ENCODE measurements at places on chromosomes 7 and 10. TPM values are rescaled to one million over a fixed set of nuclear protein-coding genes. Genes with fewer than 3 reads are reported as not detected.

GPR26 gene
- total RNA-seq, result not detected

XRCC2 gene
- 9.4 TPM for total RNA-seq

CHST15 gene
- total RNA-seq, result 53.2 TPM

CTTNBP2 gene
- 0.94 TPM for total RNA-seq

TCAF2 gene
- total RNA-seq, result 23.0 TPM

OR9A2 gene
- total RNA-seq, result not detected
